ENCODE measurements at places on chromosomes 2 and 18.

DNA sequence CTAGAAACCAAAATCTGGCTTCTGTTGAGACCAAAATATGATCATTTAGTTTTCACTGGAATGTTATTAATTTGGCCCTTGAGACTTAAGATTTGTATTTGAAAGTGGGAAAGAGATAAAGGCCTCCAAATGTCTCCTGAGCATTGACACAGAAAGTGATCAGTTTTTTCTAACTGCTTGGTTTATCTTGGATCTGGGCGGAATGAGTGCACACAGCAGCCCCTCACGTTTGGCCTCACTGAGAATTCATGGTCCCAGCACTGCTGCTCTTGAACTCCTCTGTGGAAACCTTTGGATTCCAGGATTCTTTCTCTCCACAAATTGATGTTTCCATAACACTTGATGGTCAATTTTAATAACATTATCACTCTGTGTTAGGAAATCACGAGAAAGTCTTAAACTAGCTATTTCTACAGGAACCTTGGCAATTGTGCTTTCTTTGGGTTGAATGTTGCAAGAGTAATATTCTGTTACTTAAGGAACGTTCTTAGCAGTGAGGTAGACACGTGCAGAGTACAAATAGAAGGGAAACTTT, 180.3 kb upstream of the BCL2L11 start:
- DNase-seq = no peak

GRCh38 chr18:59033359-59033758, 106.3 kb upstream of the SEC11C start:
- no peak for DNase-seq

- no peak for DNase-seq
These were observed 799 bp downstream of the CYTIP start for GRCh38 chr2:157443090-157443489.

- no peak for DNase-seq
These were observed 104.9 kb downstream of the SPTBN1 start for GRCh38 chr2:54561010-54561409.
